ENCODE measurements at places on chromosomes 7 and 10. TPM values are rescaled to one million over a fixed set of nuclear protein-coding genes. Genes with fewer than 3 reads are reported as not detected.

CNTNAP2 gene
- not detected for total RNA-seq

- DNase-seq: no peak
Observed at GRCh38 chr7:30644286-30644955, 37.8 kb downstream of the CRHR2 start.

DNA sequence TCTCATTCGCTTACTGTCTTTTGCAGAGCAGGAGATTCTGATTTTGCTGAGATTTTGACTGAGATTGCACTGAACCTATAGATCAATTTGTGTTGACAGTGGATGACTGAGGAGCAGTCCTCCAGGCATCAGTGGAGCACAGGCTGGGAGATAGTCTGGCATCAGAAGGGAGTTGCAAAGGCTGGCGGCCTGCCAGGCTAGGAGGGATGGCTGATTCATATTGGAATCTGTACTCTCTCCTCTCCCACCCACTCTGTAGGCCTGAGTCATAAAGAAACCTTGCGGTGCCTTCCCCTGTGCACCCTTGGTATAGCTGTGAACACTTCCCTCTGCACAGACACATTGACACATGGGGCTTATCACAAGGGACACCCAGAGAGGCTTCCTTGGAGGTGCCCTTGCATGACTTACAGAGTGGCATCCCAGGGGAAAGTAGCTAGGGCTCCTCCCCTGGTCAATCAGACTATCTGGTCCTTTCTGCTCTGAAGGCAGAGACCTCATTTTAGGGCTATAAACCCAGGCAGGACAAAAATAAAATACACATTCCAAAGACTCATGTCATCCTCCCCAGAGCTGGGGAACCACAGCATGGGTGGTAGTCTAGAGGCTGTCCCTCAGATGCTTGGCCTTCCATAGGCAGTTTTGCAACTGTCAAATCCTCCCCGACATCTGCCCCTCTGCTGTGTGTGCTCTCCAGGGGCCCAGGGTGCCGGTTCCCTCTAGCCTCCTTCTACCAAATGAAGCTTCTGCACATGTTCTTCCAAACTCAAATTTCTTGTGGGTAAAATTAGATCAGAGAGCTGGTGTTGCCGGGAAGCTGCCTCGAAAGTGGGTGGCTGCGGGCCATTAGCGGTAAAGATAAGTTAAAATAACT, 37.4 kb upstream of the EEPD1 start:
- DNase-seq: peak; percentile 80

GRCh38 chr10:64573623-64574325, 1052.6 kb downstream of the REEP3 start:
- DNase-seq: no peak

DNA sequence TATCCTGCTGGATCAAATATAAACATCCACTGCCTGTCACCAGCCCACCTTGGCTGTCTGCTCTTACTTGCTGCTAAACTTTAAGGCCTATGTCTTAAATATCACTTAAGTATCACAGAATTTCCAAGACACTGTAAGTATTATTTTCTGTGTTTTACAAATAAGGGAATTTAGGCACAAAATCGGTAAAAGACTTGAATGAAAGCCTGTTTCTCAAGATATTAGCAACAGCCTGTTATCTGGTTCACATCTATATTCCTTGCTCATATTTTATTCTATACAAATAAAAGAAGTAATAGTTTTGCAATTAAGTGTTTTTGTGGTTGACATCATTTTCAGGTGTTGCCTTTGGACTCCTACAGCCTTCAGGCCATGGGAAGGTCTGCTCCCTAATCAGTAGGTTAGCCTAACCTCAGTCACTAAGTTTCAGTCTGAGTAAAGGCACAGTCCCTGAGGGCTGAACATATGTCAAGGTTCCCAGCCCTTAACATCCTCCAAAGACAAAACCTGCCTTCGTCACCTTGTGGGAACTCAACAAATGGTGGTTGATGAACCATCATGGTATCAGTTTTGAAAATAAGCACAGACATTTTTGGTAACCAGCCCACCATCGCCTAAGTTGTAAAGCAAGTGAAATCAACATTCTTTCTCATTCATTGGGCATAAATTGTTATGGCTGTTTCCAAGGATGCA, 127.1 kb downstream of the CREB5 start:
- no peak for DNase-seq

DNA sequence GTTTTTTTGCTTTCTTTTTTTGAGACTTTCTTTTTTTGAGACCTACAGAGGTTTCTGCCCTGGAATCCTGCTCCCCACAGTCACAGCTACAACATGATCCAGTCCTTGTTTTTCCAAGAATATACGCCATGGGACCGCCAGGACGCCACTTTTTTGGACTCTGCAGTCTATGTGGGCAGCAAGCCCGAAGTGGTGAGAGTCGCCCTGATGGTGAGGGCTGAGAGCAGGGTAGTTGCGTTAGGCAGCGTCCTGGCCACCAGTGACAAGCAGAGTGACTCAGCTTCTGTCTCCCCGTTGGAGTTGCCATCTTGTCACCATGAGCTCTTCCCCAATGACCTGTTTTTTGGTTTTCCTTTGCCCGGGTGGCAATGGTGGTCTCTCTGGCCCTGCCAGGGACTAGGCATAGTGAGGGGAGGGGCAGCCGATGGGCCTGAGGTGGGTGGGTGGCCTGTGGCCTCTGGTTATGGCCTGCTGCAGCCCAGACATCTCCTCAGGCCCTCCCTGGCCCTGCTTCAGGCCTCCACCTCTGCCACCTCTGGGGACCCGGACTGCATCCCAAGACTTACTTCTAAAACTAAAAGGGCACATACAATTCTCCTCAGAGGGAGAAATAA, 88.0 kb upstream of the MALRD1 start:
- DNase-seq: no peak

CPXM2 gene
- not detected for total RNA-seq

DNA sequence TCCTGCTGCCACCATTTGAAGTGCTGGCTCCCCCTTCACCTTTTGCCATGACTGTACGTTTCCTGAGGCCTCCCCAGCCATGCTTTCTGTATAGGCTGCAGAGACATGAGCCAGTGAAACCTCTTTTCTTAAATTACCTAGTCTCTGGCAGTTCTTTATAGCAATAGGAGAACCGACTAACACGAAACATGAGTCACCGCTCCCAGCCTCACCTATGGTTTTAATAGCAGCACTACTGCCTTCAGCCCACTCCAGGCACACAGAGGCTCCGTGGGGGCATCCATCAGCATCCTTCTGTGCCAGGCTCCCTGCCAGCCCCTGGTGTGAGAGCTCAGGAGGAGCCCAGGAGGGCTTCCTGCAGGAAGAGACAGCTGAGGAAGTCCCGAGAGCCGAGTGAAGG, 5.5 kb upstream of the ZNF316 start:
- no peak for DNase-seq

GRCh38 chr10:6128591-6129251, 39.9 kb downstream of the RBM17 start:
- DNase-seq: no peak

DNA sequence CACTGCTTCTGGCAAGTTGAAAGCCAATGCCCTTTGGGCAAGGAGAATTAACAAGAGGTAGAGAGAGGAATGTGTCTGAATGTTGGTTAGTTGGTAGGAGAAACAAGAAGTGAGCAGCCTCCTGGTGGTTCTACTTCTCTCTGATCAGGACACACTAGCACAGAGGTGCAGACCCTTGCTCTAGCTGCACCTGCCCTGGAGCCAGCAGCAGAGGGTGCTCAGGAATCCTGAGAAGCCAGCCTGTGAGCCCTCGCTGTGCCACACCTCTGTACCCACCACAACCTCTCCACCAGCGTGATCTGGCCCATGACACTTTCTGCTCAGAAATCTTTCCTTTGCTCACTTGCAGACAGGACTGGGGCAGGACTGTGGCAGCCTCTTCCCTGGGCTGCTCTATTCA, 364.7 kb downstream of the RPS24 start:
- no peak for DNase-seq

FAM25A gene
- total RNA-seq: not detected

- DNase-seq: no peak
Observed at GRCh38 chr10:1097436-1097835, 41.3 kb downstream of the WDR37 start.

OR6V1 gene
- total RNA-seq: not detected

MRC1 gene
- not detected for total RNA-seq

SLC35G1 gene
- total RNA-seq: 2.9 TPM

- DNase-seq: no peak
Observed at GRCh38 chr10:8013006-8013405, 41.5 kb upstream of the GATA3 start.

DNA sequence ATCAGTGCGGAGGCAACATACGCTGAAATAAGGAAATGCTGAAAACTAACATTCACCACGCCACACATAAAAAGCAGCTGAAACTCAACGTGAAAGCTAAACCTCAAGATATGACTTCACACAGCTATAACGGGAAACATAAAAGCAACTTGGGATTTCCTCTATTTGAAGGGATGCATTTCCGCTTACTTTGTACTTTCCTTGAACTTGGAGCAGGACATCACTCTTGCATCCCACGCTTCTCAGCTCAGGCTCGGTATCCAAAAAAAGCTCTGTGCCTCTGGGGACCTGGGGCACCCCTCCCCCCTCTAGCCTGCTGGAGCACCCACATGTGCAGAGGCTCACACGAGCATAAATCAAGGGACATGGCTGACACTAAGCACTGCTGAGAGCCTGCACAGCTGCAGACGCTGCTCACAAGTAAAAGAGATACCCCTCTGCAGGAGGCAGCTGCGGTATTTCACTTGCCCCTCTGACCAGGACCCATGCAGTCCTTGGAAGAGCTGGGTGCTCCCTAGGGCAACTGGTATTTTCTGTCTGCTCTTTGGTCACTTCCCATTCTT, 34.2 kb downstream of the PARD3 start:
- DNase-seq: no peak
